ENCODE measurements at places on chromosomes 7 and 10. TPM values are rescaled to one million over a fixed set of nuclear protein-coding genes. Genes with fewer than 3 reads are reported as not detected.

The NKX2-3 gene
- 2.4 TPM for total RNA-seq

The AKR1D1 gene
- not detected for total RNA-seq

The SAP25 gene
- not detected for total RNA-seq

The ZNF239 gene
- 0.66 TPM for total RNA-seq

The TMEM130 gene
- not detected for total RNA-seq

The ABI1 gene
- total RNA-seq, result 71.2 TPM

The NPTX2 gene
- 0.40 TPM for total RNA-seq

The SCRN1 gene
- total RNA-seq, result 46.1 TPM

The CFAP69 gene
- total RNA-seq, result 3.5 TPM

The VPS37D gene
- 2.1 TPM for total RNA-seq

The HOXA4 gene
- total RNA-seq, result 1.9 TPM

The GFRA1 gene
- not detected for total RNA-seq

The DEPP1 gene
- 230 TPM for total RNA-seq
